Occipital lobe (tissue), 3 donors: ENCODE measurements at places on chromosomes 5 and 9.

DNA sequence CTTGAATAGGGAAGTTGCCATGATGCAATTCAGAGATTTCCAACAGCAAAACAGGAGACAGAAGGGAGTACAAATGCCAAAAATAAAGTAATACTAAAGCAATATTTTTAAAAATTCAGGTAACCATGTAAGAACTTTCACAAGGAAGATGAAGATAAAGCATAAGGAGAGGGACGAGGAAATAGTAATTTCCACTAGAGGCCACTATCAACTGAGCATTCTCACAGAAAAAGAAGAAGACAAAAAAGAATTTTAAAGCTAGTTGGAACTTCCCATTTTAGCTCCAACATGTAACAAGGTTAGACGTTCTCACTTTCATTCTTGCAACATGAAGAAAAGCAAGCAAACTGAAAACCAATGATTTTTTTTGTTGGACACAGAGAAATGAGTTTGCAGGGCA lies 779.9 kb upstream of the CDH6 start:
- DNase-seq, result no peak

GRCh38 chr5:158701007-158701391 lies 398.7 kb downstream of the EBF1 start:
- DNase-seq, result no peak

- DNase-seq, result no peak
Measured at GRCh38 chr5:98110282-98110691, 663.2 kb upstream of the RGMB start.

- no peak for DNase-seq
Measured at GRCh38 chr9:77038281-77039036, 19.0 kb downstream of the FOXB2 start.

DNA sequence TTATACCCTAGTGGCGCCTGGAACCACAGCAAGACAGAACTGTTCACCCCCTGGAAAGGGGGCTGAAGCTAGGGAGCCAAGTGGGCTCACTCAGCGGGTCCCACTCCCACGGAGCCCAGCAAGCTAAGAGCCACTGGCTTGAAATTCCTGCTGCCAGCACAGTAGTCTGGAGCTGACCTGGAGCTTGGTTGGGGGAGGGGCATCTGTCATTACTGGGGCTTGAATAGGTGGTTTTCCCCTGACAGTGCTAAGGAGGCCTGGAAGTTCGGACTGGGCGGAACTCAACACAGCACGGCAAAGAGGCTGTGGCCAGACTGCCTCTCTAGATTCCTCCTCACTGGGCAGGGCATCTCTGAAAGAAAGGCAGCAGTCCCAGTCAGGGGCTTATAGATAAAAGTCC lies 19.5 kb downstream of the BTNL3 start:
- DNase-seq, result no peak

DNA sequence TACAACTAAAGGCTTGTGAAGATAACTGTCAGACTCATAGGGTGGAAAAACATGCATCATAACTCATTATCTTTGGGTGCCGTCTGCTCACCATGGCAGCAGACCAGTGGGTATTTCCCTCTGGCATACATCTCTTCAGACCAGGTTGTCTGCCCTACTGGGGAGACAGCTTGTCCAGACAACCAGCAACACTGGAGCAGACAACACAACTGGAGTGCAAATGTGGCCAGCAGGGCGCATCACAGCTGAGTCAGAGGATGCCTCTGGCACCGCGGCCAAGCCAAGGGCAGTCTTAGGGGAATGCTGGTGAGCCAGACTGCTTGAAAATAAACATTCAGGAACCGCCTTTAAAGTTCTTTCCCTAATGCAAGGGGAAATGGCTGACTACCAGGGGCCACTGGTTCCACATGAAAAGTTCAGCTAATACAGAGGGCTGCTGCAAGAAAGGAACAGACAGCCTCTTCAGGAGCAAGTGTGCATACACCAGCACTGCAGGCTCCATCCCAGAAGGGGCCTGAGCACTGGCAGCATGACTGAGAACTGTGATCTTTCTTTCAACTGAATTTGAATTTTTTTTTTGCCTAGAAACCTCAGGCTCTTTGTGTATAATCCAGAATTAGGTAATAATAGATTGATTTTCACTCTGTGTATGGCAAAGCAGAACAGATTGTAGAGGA lies 77.3 kb downstream of the MAMDC2 start:
- no peak for DNase-seq

DNA sequence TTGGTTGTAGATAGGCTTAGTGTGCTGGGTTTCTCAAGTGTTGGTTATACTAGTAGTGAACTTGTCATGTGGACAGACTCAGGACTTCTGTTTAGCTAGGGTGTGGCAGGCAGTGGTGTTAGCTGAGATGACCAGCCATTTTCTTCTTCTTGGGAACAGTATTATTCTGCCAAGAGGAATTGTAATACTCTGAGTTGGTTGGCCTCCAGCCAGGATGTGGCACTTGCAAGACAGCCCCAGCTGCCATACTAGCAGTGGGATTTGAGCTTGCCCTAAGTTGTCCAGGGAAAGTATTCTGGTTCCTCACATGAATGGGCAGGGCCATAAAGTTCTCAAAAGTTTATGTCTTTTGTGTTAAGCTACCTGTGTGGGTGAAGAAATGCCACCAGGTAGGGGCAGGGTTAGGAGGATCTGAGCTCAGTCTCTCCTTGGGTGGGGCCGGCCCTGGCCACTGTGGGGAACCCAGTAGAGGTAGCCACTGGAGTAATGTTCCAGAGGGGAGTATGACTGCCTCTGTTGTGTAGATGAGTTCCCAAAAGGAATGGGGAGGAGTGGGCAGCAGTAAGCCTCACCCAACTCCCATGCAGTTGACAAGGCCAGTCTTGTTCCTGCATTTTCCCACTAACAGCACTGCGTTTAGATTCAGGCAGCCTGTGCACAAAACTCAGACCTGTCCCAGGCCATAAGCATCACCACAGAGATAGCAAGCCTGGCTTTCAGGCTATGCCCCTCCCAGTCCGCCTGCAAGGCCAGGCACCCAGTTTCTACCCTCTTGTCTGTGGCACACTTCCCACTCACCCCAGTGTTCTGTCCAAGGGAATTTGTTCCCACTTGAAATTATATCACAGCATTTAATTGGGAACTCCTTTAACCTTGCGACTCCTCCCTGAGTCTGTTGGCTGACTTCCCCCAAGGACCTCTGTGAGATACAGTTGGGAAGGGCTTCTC lies 250.7 kb downstream of the ANXA1 start:
- DNase-seq, result no peak

DNA sequence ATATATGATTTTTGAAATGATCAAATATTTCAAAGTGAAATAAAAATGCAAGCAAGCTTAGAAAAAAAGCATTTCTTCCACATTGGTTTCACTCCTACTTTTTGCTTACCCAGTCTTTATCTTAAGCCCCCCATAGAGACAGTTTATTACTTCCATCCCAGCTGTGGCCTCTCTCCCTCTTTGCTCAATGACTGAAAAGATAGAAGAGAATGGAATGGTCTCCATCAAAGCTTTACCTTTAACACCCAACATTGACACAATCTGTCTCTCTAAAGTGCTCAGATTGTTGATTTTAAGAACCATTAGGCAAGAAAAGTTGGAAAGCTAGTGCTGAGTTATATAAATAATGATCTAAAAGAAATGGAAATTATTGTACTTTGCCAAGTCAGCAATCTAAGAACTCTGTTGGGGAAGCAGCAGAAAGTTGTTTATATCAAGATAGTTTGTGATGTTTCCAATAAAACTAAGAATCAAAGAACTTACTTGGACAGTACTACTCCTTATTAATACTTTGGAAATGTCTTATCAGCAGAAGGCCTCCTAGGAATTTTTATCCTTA lies 277.5 kb upstream of the NREP start:
- DNase-seq, result no peak

DNA sequence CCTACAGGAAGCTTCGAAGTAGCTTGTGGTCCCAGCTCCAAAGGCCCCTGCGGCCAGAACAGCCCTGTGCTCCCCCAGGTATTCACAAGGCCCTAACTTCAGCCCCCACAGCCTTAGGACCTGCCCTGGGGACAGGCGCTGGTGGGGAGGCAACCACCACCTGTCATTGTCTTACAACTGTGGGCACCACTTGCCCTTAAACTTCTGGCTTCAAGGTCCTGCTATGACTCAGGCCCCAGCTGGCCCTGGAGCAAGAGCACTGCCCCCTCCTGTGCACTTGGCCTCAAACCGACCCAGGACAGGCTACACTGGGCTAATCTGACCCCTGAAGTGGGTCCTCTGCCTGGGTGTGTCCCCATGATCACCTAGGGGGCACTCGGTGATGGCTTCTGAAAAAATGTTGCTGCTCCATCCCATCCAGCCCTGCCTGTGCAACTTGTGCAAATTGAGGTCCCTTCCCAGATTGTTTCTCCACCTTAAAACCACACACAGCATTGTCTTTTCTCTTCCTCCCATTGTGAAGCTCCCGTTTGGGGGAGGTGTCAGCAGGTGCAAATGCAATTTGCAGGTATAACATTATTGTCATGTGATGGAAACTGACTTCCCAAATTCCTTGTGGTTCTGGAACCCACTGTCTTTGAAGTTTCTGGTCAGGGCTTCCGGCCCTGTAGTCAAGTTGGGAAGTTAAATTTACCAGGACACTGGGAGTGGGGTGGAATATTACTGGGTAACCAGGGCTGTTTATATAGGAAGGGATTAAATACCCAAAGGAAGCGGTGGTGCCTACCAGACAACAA lies 1.1 kb upstream of the PROB1 start:
- no peak for DNase-seq

- DNase-seq, result no peak
Measured at GRCh38 chr9:82923912-82924605, 138.9 kb downstream of the RASEF start.

DNA sequence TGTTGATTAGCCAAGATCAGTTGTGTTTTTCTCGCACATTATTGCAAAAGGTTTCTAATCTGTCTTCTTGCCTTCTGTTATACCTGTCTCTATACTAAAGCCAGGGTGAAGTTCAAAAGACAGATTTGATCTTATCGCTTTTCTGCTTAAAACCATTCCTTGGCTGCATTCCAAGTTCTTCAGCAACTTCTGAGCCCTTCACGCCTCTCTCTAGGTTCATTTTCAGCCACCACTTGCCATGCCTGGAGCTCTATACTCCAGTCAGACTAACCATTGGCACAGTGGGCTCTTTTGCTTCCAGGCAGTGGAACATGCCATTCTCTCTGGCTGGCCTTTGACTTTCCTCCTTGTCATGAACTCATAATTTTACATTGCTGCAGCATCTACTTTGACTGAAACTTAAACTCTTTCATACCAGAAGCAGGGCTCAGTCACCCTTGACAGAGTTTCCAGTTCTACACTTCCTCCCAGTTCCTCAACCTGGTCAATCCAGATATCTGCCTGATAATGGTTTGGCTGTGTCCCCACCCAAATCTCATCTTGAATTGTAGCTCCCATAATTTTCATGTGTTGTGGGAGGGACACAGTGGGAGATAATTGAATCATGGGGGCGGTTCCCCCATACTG lies 114.4 kb downstream of the SLC12A2 start:
- no peak for DNase-seq

GRCh38 chr5:32572778-32573480 lies 12.4 kb upstream of the SUB1 start:
- DNase-seq, result no peak

- no peak for DNase-seq
Measured at GRCh38 chr5:126753227-126753626, 23.7 kb upstream of the LMNB1 start.

DNA sequence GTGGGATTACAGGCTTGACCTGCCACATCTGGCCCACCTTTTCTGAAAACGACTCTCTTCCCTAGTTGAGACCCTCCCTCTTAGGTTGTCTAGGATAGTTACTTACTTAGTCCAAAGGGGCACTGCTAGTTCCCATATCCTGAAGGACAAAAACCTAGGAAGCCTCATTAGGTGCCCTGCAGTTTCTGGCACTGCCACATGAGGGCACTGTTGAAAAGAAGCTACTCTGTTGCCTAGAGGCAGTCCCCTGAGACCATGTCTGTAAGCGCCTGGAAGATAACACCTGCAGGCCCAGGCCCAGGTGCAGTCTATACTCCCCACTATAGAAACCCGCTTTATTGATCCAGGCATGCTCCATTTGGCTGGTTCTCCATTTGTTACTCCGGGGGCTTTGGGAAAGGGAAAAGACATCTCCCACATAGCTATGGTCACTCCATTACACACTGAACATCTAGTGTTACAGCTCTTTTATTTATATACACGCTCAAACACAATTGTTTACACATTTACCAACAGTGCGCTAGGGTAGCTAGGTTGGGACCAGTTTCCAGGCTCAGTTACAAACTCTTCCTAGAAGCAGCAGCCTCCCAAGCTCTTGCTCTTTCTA lies 73.4 kb upstream of the PPARGC1B start:
- DNase-seq, result no peak

- no peak for DNase-seq
Measured at GRCh38 chr5:141477044-141477575, 1.3 kb downstream of the PCDHGC3 start.

DNA sequence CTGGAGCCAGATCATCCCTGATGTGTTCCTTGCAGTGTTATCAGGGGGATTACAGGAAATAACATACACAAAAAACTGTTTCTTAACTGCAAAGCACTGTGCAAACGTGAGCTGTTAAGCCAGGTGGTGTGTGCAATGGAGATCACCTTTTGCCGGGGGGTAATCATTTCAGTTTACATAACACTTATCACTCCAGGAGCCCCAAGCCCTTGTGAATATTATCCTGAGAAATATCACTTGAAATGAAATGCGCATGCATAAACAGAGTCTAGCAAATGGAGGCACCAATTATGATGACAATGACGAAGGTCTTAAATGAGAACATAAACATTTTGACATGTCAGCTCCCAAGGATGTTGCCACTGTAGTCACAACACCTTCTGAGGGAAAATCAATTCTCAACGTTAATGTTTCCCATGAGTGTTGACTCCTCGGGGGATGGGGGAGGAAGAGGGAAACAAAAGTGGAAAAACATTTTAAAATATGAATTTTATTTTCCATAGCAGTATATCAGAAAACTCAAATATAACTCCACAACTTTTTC lies 54.5 kb upstream of the RAD23B start:
- no peak for DNase-seq

DNA sequence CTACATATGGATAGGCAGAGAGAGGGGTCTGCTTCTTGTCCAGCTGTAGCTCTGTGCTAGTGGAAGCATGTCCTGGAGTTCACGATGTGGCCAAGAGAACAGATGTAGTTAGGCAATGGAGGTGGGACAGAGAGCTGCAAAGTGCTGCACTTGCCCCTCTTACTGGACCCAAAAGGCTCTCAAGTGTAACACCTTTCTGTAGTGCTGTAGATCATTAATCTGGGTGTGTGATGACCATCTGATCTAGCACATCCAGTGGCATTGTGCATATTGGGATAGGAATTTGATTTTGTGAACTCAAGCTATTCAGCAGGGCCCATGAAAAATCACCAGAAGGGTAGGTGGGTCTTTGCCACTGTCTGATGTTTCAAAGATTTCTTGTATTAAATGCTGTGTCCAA lies 151.4 kb downstream of the KDM4C start:
- DNase-seq, result no peak

GRCh38 chr9:87501806-87502205 lies 4.1 kb downstream of the DAPK1 start:
- DNase-seq, result no peak

- no peak for DNase-seq
Measured at GRCh38 chr9:27591093-27591492, 17.8 kb upstream of the C9orf72 start.

DNA sequence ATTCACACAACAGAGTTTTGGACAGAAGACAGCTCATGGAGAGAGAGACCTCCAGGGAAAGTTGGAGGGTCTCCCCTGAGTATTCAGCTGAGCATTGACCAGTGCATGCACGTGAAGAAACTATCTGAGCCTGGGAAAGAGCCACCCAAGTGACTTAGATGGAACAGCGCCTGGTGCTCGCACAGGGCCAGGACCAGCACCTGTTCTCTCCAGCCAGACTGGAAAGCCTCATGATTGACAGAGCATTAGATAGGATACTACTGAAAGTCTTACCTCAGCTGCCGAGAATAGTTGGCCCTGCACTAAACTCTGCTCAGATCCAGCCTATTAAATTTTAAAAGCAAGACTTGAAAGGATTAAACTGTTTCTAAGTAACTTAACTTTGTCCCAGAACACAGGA lies 28.3 kb upstream of the NEURL1B start:
- no peak for DNase-seq
